ENCODE measurements at places on chromosomes 1 and 21.

DNA sequence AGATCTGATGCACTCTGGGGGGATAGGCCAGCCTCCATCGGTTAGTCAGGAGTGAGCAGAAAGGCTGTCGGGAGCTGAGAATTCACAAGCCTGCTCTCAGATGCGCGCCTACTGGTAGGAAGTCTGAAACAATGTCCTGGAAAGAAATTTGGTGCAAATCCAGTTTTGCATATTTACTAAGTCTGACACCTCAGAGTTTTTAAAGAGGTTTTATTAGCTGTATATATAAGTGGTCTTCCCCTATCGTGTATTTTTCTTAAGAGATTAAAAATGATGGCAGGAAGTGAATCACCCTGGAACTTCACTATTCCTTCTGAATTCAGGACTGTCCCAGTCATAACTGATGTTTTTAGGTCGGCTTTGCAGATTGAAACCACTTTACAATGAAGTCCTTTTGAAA is 99.8 kb upstream of the C1orf105 start:
- DNase-seq, result no peak

GRCh38 chr1:38055965-38056364 is 9.4 kb upstream of the POU3F1 start:
- DNase-seq, result no peak

- DNase-seq, result peak; percentile 48
These were observed 119.2 kb downstream of the TM2D1 start for GRCh38 chr1:61605607-61606321.

DNA sequence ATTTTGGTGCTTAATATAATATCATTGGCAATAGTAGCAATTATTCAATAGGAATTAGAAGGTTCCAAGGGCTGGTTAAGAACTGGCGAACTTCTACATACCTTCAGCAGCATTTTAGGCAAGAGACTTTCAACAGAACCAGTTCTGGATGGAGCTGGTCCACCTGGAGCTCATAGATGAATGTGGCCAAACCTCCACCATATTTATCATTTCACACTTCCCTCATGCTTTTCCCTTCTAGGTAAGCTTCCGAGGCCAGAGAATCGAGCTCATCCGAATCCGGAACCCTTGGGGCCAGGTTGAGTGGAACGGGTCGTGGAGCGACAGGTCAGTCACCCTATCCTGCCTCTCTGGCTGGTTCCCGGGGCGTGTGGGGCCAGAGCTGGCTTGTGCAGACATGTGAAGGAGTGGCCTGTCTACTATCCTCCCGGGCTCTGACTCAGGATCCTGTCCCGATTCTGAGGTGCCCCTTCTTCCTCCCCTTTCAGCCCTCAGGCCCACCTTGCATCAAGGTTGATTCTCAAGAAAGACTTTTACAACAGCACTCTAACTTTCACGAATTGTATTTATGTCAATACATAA is 24.7 kb downstream of the CAPN9 start:
- no peak for DNase-seq

DNA sequence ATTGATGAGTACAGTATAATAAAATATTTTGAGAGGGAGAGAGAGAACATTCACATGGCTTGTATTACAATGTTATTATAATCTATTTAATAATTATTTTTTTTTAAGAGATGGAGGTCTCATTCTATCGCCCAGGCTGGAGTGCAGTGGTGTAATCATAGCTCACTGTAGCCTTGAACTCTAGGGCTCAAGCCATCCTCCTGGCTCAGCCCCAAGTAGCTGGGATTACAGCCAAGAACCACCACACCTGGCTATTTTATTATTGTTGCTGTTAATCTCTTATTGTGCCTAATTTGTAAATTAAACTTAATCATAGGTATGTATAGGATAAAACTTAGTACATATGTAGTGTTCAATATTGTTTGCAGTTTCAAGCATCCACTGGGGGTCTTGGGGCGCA is 57.8 kb downstream of the HS2ST1 start:
- DNase-seq, result no peak

- DNase-seq, result no peak
These were observed 149.6 kb downstream of the PTPRU start for GRCh38 chr1:29385966-29386365.

DNA sequence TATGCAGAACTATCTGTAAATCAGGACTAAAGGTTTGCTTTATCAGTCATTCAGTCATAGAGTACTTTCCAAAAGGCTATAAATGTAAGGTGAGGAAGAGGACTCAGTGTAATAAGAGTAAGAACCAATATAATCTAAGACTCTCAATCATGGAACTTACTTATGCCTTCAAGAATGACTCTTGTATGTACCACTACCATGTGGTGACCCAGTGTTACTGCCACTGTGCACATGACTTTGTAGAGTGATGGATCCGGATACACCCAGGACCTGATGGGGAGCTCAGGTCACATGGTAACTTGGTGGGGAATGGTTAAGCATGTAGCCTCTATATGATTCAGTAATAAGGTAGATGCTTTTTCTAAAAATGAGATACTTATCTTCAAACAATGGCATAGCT is 2099.8 kb downstream of the MRPL39 start:
- DNase-seq, result no peak

DNA sequence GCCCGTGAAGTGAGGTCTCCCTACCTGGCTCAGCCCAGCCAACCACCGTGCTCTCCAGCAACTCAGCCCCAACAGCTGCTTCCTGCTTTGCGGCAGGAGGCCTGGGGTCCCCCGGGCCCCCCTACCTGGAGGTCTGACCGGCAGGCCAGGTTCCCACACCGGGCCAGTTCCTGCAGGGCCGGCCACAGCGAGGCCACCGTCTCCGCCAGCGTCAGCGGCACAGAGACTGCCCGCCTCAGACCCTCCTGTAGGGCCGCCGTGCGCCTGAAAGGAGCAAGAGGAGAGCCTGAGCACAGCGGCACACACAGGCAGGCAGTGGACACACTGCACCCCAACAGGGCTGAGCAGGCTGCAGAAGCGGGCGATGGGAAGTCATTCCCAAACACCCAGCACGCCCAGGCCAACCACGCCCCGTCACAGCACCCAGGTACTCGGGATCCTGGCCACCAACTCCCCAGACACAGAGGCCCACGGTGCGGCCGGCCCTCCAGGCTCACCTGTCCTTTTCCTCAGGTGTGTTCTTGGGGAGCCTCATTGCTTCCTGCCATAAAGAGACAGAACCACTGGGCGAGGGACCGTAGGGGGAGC is 16.9 kb downstream of the FTCD start:
- no peak for DNase-seq

DNA sequence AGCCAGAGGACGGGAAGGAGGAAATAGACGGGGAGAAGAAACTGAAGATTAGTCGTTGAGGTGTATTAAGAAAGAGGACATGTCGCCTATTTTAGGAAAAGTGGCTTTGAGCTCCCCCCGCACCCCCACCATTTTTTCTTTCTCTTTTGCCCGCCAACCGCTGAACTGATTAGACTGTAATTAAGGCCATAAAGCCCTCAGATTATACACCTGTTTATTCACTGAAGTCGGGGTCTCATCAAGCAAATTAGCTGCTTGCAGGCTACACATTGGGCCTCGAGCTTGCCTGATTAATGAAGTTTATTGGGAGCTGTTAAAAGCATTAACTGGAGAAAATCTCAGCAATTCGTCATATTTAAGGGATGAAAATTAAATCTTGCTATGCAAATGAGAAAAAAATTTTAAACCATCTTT is 119.4 kb upstream of the RRP15 start:
- peak; percentile 3 for DNase-seq

DNA sequence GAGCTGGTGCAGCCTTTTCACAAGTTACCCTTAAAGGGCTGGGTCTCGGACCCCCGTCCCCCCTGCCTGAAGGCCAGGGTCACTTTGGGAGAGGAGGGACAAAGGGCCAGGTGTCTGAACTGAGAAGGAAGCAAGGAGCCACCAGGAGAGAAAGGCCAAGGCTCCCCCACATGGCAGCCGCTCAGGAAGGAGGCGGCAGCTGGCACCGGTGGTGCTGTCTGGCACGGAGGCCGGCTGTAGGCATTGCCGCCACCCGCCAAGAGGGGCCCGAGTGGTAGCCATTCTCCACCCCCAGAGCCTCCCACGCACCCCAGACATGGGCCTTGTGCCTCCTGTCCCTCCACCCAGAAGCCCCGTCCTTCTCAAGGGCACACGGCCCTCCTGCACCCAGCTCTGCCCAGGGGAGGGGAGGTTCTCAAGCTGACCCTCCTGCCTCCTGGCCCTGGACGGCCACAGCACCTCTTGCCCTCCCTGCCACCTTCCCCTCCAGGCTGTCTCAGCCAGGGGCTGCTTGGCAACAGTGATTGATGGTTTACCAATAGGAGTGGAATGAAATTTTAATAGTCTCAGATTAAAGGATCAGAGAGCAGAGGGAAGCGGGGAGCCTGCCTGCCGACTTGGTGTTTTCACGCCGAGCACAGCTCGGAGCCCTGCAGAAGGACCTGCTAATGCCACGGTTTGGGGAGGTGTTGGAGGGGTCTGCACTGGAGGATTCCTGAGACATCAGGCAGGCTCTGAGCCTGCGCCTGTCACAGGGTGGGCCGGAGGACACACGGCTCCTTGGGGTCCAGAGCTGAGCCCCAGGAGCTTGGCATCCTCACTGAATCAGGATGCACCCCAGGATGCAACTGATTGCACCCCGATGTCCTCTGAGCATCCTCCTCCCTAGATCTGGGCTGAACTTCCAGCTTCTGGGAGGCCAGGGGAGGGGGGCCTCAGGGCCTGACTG is 211.9 kb upstream of the VAMP3 start:
- no peak for DNase-seq

DNA sequence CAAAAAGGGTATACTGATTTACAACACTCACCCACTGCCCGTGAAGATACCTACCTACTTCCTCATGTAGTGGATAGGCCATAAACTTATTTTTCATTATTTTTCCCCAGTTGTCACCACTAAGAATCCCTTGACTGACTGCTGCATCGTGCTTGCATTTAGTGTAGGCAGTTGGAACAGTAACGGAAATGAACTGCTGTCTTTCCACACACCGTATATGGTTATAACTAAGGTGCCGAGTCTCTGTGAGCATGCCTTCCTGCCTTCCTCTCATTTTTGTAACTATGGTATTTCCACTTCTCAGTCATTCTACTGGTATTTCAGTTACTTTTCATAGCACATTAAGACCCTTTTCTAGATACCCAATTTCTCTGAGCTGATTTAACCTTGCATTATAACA is 36.4 kb downstream of the SLC35F3 start:
- DNase-seq, result no peak

GRCh38 chr1:217642455-217642854 is 11.3 kb downstream of the SPATA17 start:
- no peak for DNase-seq

DNA sequence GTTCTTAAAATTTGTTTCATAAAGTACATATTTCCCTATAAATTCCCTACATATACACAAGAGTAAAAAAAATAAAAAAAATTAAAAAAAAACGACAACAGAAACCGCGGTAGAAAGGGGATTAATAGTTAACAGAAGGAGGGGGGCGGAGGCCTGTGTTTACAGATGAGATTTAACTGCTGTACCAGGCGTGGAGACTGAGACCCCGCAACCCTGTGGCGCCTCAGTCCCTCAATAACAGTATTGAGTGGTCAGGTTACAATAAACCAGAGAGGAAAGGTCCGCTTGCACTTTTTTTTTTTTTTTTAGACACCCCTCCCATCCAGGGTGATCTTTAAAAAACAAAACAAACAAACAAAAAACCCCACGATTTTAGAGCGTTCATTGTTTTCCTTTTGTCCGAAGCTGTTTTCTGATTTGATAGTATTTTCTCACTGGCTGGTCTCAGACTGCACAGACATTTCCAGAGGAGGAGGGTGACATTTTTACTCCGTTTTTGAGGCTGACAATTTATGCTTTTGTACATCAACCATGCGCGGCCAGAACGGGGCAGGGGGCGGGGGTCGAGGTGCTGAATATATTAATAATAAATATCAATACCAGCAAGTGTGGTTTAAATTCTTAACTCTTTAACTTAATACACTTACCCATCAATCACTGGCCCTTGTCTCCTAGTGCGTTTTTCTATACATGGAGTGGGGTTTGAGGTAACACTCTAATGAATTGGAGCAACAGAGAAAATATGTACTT is 1223.9 kb downstream of the BRINP3 start:
- no peak for DNase-seq

- DNase-seq, result no peak
These were observed 76.0 kb downstream of the FH start for GRCh38 chr1:241443561-241443960.

DNA sequence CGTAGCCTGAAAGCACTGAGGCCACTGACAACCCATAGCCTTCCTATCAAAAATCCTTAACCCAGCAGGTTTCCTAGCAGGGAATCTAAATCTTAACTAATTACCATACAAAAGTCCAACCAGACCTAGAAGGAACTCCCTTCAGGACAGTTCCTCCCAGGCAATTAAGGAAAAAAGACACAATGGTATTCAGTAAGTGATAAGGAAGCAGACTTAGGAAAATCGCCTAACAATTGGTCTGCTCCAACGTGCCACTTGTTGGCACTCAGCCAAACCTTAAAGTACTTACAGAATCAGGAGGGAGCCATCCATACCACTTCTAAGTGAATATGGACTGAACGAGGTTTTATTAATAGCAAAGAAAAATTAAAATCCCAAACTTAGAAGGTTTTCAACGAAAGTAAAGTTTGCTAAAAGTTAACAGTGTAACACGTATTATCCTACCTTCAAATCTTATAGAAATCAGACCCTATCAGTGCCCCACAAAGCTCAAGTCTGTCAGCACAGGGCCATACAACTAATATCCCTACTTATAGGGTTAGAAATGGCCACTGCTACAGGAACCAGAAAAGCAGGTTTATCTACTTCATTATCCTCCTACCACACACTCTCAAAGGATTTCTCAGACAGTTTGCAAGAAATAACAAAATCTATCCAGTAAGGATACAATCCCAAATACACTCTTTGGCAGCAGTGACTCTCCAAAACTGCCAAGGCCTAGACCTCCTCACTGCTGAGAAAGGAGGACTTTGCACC is 29.0 kb downstream of the SPATA6 start:
- DNase-seq, result no peak

- no peak for DNase-seq
These were observed 5.0 kb upstream of the DUSP23 start for GRCh38 chr1:159775716-159776115.

DNA sequence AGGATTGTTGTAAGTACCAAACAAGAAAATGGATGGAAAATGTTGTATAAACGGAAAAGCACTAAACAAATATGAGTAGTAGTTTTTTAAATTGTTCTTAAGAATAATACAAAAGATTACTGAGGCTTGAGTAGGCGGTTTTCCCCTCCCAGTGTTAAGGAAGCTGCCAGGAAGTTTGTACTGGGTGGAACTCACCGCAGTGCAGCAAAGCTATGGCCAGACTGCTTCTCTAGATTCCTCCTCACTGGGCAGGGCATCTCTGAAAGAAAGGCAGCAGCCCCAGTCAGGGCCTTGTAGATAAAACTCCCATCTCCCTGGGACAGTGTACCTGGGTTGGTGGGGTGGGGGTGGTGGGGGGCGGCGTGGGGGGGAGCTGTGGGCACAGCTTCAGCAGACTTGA is 58.7 kb downstream of the XCL2 start:
- peak; percentile 64 for DNase-seq

- DNase-seq, result no peak
These were observed 6.1 kb upstream of the C4BPA start for GRCh38 chr1:207097871-207098324.

GRCh38 chr1:227073786-227074185 is 133.7 kb downstream of the COQ8A start:
- no peak for DNase-seq

Measured in suppressor macrophage treated with lipopolysaccharide for 1 hour (primary cell).